ENCODE measurements at places on chromosomes 1 and 21.
A peak's percentile ranks its signal among the peaks of the same experiment; 100 is the strongest.

- no peak for DNase-seq
These were observed 106.1 kb downstream of the MAP3K21 start for GRCh38 chr1:233433436-233434210.

DNA sequence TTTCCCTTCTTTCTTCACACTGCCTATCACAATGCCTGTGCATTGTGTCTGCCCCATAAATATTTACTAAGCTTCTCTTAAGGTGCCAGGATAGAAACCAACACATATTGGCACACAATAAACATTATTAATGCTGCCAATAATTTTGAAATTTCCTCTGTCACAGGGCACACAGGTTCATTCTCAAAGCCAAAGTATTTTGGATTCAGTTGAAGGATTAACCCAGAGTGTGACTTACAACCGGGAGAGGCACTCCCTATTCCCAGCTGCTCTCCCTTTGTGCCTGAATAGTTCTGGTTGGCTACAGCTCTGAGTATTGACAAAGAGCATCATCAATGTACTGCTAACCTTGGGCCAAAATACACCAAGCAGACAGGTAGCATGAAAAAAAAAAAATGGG lies 46.6 kb upstream of the ATP1A1 start:
- no peak for DNase-seq

- no peak for DNase-seq
These were observed 200.8 kb upstream of the VAMP3 start for GRCh38 chr1:7570311-7570710.

- no peak for DNase-seq
These were observed 27.1 kb downstream of the GBP2 start for GRCh38 chr1:89098857-89099256.

- peak; percentile 86 for DNase-seq
These were observed at the start of gene ZNF362 for GRCh38 chr1:33256471-33257206. Gene ZNF362 (plus strand): TSS chr1:33256492. CDS start chr1:33270575, 14,083 bp downstream.

DNA sequence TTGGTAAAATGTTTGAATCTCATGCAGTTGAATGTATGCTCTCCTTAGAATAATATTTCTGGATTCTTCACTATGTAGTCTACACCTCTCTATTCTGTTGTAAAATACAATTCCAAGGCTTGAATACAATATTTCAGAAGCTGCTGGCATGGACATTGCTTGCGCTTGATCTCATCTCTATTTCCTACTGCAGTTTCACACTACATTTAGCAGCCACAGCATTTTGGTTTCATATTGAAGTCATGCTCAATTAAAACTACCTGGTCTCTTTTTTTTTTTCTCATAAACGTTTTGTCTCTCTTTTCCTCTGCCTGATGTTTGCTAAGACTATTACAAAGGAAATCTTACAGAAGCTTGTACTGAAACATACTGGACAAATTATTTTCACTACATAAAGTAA lies 631.0 kb upstream of the TMPRSS15 start:
- DNase-seq = no peak

- no peak for DNase-seq
These were observed 10.5 kb downstream of the BCAR3 start for GRCh38 chr1:93671099-93671621.

- no peak for DNase-seq
These were observed 14.6 kb upstream of the SPSB1 start for GRCh38 chr1:9278116-9278515.

GRCh38 chr1:67342076-67342890 lies 34.6 kb downstream of the IL12RB2 start:
- DNase-seq = no peak

DNA sequence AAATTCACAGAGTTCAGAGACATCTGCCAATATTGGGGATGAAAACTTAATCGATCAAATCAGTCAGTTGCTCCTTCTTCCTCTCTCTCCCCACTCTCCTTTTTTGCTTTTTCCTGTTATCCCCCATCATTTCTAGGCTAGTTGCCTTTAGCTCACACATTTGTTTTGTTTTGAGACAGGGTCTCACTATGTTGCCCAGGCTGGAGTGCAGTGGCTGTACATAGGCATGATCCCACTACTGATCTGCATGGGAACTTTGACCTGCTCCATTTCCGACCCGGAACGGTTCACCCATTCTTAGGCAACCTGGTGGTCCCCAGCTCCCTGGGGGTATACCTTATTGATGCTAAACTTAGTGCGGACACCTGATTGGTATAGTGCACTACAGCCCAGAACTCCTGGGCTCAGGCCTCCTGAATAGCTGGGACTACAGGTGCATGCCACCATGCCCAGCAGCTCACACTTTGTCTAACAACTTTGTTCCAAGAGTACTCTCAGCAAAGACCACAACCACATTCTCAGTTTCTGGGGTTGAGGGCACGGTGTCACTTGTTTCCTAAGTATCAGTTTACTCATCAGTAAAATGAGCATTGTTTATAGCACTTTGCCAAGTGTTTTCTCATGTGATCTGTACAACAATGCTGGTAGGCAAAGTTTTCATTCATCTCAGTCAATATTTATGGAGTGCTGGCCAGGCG lies 6.7 kb upstream of the ELOA start:
- DNase-seq = no peak

DNA sequence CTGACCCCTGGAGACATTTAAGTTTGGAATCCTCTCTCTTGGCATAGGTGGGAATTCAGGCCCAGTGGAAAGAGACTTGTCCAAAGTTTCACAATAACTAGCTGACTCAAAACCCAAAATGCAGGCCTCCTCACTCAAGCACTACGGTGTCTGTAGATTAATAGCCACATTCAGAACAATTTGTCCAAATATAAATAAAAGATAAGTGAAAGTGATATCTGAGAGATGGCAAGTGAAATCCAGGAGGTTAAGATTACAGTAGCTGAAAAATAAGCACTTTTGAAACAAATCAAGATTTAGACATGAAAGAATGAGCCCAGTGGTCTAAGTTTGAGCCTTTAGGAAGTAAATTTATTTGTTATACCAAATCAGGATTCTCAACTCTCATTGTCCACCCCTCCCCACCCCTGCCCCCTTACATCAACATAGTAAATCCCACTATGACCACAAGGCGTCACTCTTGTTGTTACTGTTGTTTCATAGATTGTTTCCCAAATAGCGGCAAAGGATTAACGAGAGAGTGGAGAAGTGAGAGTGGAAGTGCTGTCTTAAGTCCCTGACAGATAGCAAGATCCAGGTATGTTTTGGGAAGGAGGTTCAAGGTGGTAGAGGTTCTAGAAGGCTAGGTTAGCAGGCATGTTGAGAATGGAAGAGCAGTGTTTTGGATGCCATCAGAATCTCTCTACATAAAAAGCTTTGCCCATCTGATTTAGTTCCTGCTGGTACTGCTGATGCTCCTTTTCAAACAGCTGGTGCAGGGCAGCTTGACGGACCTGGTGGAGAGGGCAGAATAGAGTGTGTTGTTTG lies 7.1 kb upstream of the TPM3 start:
- DNase-seq = peak; percentile 67

DNA sequence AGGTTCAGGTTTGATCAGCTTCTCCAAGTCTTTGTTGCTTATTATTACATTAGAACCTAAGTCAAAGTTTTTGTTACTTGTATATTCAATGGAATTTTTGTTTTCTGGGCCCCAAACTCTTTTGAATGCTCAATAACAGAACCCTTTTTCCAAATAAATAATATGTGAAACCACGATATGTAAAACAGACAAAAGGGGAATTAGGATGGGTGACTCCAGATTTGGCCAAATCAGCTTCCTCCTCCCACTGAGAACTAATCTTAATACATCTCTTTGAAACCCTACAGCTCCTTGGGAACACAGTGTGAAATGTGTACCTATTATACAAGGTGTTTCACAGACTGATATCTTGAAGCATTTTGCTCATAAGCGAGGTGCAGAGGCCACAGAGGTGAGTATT lies 67.0 kb upstream of the TNFSF18 start:
- no peak for DNase-seq

GRCh38 chr1:200670242-200671118 lies 773 bp upstream of the DDX59 start:
- DNase-seq = peak; percentile 79

- DNase-seq = no peak
These were observed 3.3 kb upstream of the NECTIN4 start for GRCh38 chr1:161092621-161093028.

- no peak for DNase-seq
These were observed 876 bp downstream of the ALDH9A1 start for GRCh38 chr1:165697491-165697880.

- DNase-seq = no peak
These were observed 200.2 kb downstream of the SDCCAG8 start for GRCh38 chr1:243455760-243456651.

- DNase-seq = no peak
These were observed 26.0 kb upstream of the RNF11 start for GRCh38 chr1:51210055-51210454.

DNA sequence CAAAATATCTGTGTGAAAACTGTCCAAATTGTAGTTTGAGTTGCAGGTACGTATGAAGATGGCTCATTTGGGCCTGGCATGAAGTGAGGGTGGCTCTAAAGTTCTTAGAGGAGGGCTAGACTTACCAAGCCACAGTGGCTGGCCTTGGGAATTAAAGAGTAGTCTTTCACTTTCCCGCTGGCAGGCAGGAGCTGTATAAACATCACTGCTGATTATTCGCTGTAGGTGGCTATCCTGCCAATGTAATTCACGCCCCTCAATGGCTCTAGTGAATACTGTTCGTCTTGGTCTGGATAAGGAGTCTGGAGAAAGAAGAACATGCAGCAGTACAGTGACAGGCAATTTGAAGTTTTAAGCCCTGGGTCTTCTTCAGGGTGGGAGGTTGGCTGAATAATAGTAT lies 31.0 kb downstream of the UROD start:
- no peak for DNase-seq

DNA sequence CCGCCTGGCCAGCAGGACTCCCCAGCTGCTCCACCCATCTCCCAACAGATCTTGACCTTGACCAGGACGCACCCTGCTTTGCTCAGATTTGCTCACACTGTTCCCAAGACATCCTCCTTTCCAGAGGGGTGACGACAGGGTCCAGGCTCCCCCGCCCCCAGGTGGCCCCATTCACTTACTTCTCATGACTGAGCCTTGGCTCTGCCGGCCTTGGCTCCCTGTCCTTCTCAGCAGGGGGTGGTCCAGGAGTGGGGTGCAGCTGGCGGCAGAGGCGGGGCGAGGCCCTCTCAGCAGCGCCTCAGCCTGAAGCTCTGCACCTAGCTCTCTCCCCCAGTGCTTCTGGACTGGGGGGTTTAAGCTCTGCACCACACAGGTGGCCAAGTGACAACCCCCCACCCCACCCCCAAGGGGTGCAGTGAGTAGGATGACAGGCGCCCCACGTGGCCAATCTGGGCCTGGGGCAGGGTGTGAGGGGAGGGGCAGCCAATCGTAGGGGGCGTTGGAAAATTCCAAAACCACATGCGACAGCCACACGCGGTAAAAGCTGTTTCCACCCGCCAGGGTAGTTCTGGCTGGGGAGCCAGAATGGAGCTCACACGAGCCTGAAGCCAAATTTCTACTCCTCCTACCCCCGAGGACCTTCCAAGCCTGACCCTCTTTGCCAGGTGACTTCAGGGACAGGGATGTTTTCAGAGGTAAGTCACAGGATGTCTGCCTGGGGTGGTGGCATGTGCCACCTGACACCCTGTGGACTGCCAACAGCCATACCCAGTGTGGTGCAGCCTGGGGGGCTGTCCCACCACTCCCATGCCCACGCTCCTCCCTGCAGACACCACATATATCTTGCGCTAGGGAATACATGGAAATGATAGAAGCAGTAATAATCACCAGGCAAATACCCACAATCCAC lies 5.6 kb downstream of the RORC start:
- DNase-seq = no peak

- no peak for DNase-seq
These were observed 26.4 kb upstream of the IFNAR2 start for GRCh38 chr21:33203371-33203724.

- DNase-seq = no peak
These were observed 255.1 kb upstream of the RAB4A start for GRCh38 chr1:229015806-229016205.

DNA sequence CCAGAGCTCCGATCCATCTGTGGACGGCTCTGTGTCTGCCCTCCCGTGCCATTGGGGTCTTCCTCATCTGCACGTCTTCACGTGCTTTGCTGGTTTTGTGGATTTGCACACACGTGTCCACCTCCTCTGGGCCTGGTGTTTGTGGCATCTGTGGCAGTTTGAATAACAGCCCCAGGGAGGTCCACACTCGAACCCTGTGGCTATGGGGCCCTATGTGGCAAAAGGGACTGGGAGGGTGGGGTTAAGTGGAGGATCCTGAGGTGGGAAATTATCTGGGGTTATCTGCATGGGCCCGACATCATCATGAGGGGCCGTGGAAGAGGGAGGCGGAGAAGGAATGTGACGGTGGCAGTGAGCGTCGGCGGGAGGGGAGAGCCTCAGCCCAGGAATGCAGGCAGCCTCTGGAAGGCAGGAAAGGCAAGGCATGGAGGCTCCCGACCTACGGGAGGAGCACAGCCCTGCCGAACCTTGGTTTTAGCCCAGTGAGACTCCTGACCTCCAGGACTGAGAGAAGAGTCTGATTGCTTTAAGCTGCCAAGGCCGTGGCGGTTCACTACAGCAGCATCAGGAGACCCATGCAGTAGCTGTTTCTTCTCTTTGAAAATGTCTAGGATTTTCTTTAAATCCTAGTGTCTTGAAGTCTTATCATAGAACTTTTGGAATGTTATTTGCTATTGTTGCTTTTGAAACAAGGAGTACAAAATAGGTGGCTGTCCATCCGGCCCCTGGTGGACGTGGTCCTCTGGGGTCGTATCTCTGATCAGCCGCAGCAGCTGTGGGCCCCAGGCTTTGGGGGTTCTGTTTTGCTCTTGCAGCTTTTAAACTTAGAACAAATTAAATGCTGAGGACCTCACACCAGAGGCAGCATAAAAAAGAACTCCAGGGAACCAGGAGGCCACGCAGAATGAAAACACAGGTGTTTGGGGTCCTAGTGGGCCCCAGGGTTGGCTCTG lies 40.0 kb upstream of the LRRC3 start:
- no peak for DNase-seq

GRCh38 chr1:226438007-226438406 lies 30.1 kb upstream of the PARP1 start:
- DNase-seq = no peak

GRCh38 chr21:21018821-21019220 lies 20.6 kb downstream of the NCAM2 start:
- DNase-seq = peak; percentile 18

DNA sequence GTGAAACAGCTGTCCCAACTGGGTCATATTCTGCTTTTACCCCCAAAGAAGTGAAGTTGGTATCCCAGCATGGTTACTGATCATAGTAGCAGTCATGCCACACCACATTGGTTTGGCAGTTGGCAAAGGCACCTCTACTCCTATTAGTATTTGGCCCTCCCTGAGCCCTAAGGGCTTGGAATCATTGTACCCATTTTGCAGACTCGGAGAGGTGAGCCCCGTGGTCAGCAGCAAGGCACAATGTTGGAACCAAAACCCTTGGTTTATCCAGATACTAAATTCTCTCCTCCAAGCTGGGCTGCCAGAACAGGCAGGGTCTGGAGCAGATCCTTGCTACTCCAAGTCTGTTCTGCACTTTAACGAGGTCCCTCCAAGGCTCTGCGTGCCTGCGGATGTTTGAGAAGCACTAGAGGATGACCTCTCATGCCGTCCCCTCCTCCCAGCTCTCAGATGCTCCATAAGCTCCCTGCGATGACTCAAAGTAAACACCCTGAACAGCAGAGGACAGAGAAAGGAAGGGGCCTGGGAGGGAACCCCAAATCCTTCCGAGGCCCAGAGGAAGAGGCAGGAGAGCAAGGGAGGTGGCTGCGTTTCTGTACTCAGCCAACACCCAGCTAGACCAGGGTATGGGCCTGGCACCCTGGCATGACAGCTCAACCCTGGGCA lies 89.3 kb downstream of the PAX7 start:
- no peak for DNase-seq

- no peak for DNase-seq
These were observed 23.5 kb downstream of the KCNT2 start for GRCh38 chr1:196584696-196585095.

GRCh38 chr1:161083748-161084596 lies 5.4 kb downstream of the NECTIN4 start:
- peak; percentile 37 for DNase-seq
